Kidney (tissue), 22 donors: ENCODE measurements at places on chromosomes 12 and 14. TPM values are rescaled to one million over a fixed set of nuclear protein-coding genes. Genes with fewer than 3 reads are reported as not detected.

GRCh38 chr12:77102691-77103090, 37.3 kb upstream of the E2F7 start:
- H3K4me1 ChIP-seq: no peaks in the 10 kb centered on the region
- no peak overlapping the region for H3K4me3 ChIP-seq
- no peak for DNase-seq
- no peak overlapping the region for H3K27ac ChIP-seq
- H3K27me3 ChIP-seq: no peaks in the 10 kb centered on the region

GRCh38 chr14:94491511-94491910, 15.5 kb upstream of the SERPINA9 start:
- no peaks in the 10 kb centered on the region for H3K36me3 ChIP-seq
- no peak overlapping the region for H3K4me3 ChIP-seq
- no peak overlapping the region for H3K27ac ChIP-seq
- DNase-seq: no peak

DNA sequence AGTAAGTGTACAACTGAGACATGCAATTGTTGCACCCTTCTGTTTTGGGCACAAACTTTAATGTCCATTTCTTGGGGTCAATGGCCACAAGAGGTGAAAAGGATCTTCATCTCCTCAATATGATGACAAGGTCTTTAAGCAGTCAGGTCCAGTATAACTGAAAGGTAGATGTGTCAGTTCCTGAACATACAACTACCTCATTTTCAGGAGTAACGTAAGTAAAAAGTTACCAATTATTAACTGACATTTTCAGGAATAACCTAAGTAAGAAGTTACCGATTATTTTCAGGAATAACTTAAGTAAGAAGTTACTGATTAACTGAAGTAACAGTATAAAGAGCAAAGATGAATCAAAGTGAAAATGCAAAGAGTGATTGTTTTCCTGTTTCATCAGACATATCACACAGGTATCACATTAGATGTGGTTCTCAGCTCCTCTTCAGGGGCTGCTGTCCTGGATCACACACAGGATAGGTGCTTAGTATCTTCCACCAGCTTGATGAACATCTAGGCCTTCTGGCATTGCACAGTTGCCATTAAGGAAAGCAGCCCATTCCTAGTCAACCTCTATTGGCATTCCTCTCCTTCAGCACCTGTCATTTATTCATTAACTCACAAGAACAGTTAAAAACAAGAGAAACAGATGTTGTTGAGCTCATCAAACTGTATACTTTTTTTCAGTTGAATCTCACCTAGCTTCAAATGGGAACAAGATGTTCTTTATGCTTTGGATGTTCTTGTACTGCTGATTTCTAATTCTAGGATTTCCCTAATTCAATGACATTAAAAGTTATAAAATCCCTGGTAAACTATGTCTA, 200.0 kb downstream of the FOXG1 start:
- no peak for DNase-seq
- H3K36me3 ChIP-seq: no peaks in the 10 kb centered on the region
- peak overlapping the region; percentile 18 for H3K4me3 ChIP-seq
- no peak overlapping the region for H3K27ac ChIP-seq
- H3K4me1 ChIP-seq: no peaks in the 10 kb centered on the region

GRCh38 chr14:76514213-76514998, 138.5 kb downstream of the ESRRB start:
- no peak for DNase-seq
- H3K27ac ChIP-seq: no peak overlapping the region
- H3K27me3 ChIP-seq: no peaks in the 10 kb centered on the region
- no peaks in the 10 kb centered on the region for H3K4me1 ChIP-seq
- no peaks in the 10 kb centered on the region for H3K36me3 ChIP-seq

The SOCS2 gene
- total RNA-seq: 25.7 TPM
